ENCODE measurements at places on chromosomes 7 and 10.

- no peak for DNase-seq
These were observed 241.7 kb downstream of the BUB3 start for GRCh38 chr10:123395906-123396305.

DNA sequence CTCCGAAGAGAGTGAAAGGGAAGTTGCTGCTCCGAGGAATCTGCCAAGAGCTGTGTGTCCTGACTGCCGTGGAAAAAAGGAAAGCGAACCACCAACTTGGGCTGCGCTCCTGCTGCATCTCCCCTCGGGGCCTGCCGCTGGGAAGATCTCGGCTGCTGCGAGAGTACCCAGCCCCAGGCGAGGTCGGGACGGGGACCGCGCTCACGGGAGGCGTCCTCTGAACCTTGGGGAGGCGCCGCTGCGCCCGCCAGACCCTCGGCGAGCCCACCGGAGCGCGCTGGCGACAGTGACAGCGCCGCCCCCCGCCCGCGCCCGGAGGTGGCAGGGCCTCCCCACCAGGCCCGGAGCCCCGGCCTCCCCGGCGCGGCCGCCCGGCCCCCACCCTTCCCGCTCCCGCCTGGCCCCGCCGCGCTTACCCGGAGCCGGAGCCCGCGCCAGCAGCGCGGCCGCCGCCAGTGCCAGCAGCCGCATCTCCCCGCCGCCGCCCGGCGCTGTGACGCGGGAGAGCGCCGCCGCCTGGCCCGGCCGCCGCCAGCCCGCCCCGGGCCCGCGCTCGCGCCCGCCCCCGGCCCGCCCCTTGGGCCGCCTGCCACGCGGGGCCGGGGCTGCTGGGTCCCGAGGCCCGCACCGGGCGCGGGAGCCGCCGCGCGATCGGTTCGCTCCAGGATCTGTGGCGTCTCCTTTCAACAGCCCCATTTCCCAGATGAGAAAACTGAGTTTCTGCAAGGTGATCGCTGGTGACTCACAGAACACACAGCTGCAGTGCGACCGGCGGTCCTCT, at the start of gene VSTM4:
Gene VSTM4, minus strand, starts transcription at position 508 of the 781 bp plus-strand sequence. Its CDS starts 37 bp downstream, at position 471.
- DNase-seq, result no peak

GRCh38 chr10:119095640-119096039, 8.3 kb upstream of the DENND10 start:
- DNase-seq, result no peak

- DNase-seq, result no peak
These were observed 40.0 kb downstream of the ZCCHC24 start for GRCh38 chr10:79405221-79405994.

DNA sequence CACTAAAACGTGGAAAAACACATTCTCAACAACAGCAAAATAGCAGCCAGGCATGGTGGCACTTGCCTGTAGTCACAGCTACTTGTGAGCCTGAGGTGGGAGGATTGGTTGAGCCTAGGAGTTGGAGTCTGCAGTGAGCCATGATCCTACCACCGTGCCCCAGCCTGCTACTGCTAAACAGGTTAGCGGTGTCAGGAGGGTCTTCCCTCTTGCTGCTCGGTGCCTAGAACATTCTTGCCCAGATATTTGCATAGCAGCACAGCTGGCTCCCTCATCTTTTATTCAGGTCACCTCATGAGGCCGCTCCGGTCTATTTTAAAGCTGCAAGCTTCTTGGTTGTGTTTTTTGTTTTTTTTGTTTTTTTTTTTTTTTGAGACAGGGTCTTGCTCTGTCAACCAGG, 2.9 kb upstream of the RABGEF1 start:
- DNase-seq, result no peak

- DNase-seq, result no peak
These were observed 110.4 kb downstream of the PARD3 start for GRCh38 chr10:34704526-34705184.

DNA sequence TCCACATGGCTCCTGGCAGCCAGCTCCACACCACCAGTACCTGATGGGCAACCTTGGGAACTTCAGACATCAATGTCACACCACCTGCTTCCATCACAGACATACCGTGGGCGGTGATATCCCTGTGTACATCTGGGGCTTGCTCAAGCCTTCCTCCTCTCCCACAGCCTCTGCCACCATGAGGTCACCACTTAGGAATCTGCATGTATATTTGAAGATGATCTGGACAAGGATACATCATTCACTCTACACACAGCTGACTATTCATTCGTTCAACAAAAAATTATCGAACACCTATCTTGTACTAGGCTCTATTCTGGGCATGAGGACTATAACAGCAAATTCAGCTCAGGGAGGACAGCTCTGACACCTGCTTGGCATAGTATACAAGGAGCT, 6.8 kb downstream of the DLG5 start:
- DNase-seq, result no peak

- no peak for DNase-seq
These were observed 27.4 kb downstream of the MAPK8 start for GRCh38 chr10:48333856-48334255.

GRCh38 chr10:28332726-28333125, 29.9 kb upstream of the MPP7 start:
- DNase-seq, result no peak

- DNase-seq, result no peak
These were observed 7.1 kb upstream of the RBM28 start for GRCh38 chr7:128350708-128351295.

- DNase-seq, result no peak
These were observed 718.8 kb downstream of the MAGI2 start for GRCh38 chr7:78734626-78735025.

DNA sequence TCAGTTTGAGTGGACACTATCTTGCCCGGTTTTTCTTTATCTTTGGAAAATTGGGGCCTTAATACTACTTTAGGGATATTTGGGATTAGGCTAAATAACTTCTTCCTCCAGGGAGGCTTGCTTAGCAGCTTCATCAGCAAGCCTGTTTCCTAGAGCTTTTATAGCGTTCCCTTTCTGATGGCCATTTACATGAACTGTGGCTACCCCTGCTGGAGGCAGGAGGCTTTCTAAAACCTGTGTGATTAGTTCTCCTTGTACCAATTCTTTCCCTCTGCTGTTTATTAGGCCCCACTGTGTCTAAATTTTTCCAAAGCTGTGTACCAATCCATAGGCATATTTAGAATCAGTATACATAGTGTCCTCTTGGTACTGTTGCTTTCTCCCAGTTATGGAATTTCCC, 61.7 kb upstream of the CNTNAP2 start:
- no peak for DNase-seq

DNA sequence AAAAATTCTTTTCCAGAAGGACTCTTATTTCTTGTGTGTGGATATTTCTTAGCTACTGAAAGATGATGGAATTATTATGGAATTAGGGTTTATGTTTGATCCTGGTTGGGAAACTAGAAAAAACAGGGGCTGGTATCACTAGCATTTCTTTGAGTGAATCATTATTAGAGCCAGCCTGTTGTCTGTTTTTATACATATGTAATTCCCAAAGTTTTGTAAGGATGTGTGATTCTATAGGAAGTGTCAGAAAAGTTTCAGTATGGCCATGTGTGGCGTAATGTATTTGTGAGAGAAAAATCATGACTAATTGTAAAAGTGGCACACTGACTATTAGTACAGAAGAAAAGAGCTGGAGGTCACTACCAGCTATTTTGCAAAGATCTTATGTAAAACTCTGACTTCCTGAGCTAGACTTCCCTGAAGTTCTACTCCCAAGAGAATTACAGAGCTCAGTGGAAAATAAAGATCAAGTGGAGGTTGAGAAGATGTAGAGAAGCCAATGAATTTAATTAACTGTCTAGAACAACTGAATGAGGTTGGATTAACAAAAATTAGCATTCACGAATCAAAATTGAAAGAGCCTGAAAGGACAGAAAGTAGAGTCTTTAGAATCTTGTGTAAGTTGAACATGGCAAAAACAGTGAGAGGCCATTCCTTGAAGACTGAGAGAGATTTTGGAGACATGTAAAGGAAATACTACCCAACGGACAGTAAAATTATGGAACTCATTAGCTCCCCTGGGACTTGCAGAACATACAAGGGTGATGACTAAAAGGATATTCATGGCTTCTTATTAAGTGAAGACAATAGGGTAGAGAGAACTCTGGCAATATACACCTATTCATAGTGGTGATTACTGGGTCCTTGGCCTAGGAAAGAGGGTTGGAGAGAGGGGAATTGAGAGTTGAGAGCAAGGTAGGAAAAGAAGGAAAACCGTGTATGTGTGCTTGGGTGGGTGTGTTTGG, 12.5 kb downstream of the ZNF365 start:
- no peak for DNase-seq

- no peak for DNase-seq
These were observed 108.5 kb downstream of the KCNMA1 start for GRCh38 chr10:77529050-77529576.

DNA sequence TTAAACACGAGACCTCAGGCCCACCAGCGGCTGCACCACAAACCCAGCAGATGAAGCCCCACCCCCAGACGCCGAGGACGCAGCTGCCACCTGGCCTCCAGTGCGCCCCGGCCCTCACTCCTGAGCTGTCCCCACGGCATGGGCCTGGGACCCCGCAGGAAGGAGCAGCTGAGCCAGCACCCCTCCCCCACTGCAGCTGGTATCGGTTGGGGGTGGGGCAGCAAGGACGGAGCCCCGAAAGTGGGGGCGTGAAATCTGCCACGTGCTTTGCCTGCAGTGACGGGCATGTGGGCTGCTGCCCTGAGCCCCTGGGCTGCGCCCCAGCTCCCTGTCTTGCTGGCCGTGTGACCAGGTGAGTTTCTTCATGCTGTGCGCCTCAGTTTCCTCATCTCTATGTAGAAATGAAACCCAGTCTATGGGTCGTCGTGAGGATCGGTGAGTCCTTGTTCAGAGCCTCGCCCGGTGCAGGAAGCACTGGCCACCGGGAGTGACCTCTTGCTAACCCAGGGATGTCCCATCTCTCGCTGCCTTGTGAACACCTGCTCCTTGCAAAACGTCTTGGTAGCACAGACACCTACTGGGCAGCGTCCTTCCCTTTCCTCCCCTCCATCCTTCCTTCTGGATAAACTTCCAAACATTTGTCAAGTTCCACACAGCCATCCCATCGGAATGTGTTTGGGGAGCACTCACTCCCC, 32.0 kb downstream of the CFAP46 start:
- DNase-seq, result no peak

GRCh38 chr10:62707810-62708209, 96.7 kb upstream of the ADO start:
- DNase-seq, result no peak

DNA sequence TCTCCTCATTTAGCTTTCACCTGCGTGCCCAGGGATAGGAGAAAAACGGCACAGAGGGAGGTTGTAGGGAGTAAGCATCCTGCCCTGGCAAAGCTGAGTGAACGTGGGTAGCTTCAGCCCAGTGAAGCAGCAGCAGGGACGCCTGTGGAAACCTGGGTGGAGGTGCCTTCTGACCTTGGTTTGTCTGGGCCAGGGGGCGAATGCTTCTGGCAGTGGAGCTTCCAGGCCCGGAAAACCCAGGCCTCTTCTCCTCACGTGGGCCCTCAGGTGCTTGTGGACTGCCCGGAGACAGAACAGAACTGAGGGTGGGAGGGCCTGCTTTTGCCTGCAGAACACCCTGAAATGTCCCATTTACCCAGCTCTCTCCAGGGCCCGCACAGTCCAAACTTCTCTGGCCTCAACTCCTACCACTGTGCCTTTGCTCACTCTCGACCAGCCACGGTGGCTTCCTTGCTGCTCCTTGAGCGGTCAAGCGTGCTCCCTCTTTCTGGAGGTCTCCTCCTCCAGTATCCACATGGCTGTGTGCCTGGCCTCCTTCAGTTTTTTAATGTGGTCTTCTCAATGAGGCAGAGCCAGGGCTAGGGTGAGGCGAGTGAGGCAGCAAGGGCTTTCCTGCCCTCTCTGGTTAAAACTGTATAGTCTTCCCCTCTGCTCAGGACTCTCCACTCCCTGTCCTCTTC, 62.4 kb downstream of the TMEM209 start:
- DNase-seq, result no peak

DNA sequence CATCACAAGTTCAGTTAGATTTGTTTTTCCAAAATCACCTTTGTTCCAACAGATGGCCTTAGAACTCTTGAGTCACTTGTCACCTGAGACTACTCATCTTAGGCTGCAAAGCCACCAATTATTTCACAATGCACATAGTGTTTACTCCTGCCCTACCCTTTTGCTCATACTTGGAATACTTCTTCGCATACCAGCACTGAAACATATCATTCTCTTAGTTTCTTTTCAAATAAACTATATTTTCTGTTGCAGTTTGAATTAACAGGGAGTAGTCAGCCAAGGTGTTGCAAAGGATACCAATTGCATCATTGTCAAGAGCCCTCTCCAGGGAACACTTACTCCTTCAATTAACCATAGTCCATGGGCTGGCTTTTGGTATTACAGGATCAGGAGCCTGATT, 71.0 kb downstream of the CASD1 start:
- no peak for DNase-seq

- no peak for DNase-seq
These were observed 141.9 kb downstream of the TCF7L2 start for GRCh38 chr10:113091920-113092319.

- DNase-seq, result no peak
These were observed 15.4 kb downstream of the BBIP1 start for GRCh38 chr10:110903280-110904278.

GRCh38 chr7:1559626-1560590, 3.9 kb upstream of the TMEM184A start:
- no peak for DNase-seq

GRCh38 chr7:77427996-77428603, 12.0 kb upstream of the GSAP start:
- no peak for DNase-seq

Data from testis (tissue), 5 donors.